Fibroblast of mammary gland (primary cell): ENCODE measurements at places on chromosomes 3 and 15.

GRCh38 chr15:84143753-84144314 is 91.7 kb upstream of the GOLGA6L4 start:
- DNase-seq: no peak

DNA sequence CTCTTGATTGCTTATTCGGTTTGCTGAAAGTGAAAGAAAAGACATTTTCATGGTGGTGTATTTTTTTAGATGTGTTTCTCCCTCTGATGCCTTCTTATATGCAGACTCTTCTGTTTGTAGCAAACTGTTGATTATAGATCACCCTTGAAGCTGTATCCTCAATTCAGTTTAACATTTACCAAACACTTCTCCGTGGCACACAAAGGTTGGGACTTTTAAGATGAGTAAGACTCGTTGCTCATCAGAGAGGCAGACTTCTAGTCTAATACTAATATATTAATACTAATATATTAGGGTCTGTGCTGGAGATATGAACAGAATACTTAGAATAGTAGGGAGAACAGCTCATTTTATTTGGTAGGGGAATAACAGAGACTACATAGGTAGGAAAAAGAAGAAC is 32.8 kb downstream of the RASA2 start:
- DNase-seq: no peak

DNA sequence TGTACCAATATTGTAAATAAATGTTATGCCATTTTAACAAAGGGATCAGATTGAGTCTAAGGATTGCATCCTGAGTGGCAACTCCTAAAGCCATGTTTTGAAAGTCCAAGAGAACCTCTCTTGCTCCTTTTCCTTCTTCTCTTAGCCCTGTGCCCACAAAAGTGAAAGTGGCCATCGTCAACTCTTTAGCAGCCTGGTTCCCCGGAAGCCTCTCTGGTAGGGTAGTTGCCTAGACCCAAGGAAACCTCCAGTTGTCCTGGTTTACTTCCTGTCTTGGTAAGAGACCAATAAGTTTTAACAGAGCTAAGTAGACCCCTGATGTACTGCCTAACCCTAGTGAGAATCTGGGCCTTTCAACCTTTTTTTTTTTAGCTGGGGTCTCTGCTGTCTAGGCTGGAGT is 10.2 kb upstream of the ITPKA start:
- no peak for DNase-seq

- no peak for DNase-seq
Measured at GRCh38 chr3:71138410-71138809, 445.1 kb downstream of the FOXP1 start.

GRCh38 chr3:126389112-126389793 is 5.5 kb upstream of the CFAP100 start:
- DNase-seq: peak; percentile 88

- no peak for DNase-seq
Measured at GRCh38 chr3:136645915-136646314, 106.3 kb downstream of the STAG1 start.

DNA sequence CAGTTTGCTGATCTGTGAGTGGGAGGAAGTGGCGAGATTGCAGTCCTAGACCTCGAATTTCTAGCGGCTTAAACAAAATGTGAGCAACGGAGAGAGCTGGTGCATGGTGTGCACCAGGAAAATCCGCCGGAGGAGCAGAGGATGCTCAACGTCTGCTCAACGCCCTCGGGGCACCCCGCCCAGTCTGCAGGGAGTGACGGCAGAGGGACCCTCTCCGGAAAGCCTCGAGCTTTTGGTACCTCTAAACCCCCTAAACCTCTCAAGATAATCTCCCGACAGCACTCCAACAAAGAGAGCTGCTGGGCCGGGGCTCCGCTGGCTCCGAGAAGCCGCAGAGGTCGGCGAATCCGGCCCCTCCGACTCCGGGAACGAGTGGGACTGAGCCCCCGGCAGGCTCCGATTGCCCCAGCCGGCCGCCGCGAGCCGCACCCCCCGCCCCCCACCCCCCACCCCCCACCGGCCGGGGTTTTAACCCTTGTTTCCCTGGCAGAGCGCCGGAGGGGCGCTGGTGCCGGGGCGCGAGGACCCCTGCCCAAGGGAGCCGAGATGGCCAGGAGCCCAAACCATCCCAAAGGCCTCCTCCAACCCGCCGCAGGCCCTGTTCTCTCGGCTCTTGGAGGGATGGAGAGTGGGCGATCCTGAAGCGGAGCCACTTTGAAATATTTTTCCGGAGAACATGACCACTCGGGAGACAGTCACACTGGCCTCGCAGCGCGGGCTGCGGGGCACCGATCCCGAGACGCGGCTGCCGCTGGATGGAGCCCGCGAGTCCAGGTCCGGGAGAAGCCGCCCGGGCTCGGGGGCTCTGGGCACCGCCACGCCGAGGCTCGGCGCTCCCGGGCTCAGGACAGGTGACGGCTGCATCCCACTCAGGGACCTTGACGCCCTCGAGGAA is 1.5 kb downstream of the MEGF11 start:
- DNase-seq: peak; percentile 33

DNA sequence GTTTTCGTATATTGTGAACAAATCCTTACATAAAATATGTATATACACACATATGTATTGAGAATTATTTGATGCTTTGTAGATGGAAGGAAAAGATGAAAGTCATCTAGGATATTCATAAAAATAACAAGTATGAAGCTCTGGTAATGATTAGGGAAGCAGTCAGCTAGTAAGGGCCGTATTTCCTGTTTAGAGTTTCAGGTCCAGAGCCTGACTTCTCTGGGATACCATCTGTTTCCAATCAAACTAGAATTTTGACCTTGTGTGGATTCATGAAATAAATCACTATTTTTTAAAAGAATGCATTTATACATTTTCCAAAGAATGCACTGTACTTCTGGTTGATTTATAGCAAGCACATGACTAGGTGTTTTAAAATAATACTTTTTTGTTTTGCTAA is 156.1 kb upstream of the CGNL1 start:
- peak; percentile 92 for DNase-seq

- DNase-seq: peak; percentile 64
Measured at GRCh38 chr15:66400351-66400774, 13.7 kb downstream of the MAP2K1 start.

DNA sequence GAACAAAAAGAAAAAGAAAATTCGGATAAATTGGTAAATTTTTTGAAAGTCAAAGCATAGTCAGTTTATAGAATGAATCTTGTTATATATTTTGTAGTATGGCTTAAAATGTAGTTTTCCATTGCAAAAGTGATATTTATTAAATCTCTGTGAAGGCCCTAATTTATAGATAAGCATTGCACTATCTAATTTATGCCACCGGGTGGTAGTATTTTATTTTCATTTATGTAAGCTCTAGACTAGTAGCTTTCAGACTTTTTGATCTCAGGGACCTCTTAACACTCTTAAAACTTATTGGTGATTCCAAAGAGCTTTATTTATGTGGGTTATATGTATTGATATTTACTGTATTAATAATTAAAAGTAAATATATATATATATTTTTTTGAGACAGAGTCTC is 133.9 kb upstream of the LRRFIP2 start:
- peak; percentile 42 for DNase-seq

DNA sequence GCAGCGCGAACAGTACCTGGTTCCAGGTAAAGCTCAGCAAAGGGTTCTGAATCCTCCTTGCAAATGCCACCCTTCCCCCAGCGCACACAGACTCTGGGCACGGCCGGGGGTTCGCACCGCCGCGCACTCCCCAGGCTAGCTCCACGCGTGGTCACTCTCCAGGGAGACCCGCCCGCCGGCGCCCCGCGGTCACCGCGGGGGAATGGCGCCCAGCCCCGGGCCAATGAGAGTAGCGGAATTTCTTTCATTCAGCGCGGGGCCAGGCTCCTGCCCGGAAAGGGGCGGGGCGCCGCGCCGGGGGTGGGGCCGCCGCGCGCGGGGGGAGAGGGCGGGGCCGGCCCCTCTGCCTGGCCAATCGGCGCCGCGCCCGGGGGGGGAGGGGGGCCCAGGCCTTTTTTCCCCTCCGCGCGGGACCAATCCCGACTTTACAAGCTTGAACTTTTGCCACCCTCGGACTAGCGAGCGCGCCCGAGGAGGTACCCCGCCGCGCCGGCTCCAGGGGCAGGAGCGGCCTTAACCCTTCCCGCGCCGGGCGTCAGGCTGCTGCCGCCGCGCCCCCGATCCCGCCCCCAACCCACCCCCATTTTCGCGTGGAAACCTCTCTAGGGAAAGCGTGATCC is 1.1 kb upstream of the SMAD6 start:
- peak; percentile 88 for DNase-seq

DNA sequence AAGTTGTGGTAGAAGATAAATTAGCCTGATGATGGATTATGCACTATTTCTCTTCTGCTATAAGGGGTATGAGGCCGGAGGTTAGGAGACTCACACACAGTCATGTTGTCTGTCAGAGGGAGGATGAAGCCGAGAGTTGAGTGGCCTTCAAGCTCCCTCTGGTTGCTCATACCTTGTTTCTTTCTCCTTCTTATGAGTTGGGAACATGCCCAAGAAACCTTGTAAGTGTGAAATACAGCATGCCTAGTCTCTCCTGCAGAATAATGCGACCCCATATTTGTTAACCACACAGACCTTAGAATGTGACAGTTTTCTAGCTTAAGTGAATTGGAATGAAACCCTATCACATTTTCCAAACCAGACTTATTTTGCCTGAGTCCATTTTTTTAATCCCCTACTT is 366.7 kb downstream of the PTPRG start:
- peak; percentile 66 for DNase-seq

GRCh38 chr15:76056931-76057330 is 2.9 kb upstream of the TMEM266 start:
- DNase-seq: no peak

DNA sequence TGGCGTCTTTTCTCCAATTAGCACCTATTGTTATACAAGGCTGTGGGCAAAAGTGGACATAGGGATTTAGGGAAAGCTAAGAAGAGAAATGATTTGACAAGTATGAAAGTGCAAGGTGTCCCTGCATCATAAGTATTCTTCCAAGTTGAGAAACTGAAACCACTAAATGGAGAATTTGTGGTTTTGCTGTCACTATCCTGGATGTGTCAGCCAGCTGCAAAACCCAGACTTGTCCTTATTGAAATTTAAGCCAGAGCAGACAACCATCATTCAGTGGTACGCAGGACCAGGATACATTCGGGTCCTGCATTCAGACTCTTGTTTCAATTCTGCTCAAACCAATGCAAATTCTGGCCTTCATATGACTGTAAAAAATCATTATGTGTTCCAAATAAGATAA is 384.8 kb upstream of the TGFBR2 start:
- peak; percentile 56 for DNase-seq

- no peak for DNase-seq
Measured at GRCh38 chr15:53694476-53694874, 65.0 kb downstream of the WDR72 start.

DNA sequence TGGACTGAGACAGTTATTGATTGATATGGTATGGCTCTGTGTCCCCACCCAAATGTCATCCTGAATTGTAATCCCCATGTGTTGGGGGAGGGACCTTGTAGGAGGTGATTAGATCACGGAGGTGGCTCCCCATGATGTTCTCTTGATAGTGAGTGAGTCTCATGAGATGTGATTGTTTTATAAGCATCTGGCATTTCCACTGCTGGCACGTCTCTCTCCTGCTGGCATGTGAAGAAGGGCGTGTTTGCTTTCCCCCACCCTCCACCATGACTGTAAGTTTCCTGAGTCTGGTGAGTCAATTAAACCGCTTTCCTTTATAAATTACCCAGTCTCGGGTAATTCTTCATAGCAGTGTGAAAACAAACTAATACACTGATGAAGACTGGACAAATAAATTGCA is 105.6 kb upstream of the MELTF start:
- peak; percentile 20 for DNase-seq

GRCh38 chr15:95409211-95409610 is 921.3 kb upstream of the NR2F2 start:
- no peak for DNase-seq

DNA sequence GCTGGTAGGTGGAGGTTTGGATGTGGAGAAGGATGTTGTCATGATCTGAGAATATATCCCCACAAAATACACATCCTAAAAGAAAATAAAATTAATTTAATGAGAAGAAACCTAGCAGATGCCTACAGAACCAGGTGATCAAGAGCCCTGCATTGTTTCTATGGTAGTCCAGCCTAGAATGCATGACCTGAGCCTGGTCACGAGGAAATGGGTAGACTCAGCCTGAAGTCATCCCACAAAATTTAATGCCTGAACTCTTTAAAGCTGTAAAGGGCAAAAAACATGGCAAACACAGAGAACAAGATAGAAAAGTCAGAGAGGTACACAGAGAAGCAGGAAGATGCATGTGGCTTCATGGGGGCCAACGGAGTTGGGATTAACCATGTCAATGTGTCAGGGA is 36.0 kb downstream of the LDHAL6B start:
- DNase-seq: no peak

DNA sequence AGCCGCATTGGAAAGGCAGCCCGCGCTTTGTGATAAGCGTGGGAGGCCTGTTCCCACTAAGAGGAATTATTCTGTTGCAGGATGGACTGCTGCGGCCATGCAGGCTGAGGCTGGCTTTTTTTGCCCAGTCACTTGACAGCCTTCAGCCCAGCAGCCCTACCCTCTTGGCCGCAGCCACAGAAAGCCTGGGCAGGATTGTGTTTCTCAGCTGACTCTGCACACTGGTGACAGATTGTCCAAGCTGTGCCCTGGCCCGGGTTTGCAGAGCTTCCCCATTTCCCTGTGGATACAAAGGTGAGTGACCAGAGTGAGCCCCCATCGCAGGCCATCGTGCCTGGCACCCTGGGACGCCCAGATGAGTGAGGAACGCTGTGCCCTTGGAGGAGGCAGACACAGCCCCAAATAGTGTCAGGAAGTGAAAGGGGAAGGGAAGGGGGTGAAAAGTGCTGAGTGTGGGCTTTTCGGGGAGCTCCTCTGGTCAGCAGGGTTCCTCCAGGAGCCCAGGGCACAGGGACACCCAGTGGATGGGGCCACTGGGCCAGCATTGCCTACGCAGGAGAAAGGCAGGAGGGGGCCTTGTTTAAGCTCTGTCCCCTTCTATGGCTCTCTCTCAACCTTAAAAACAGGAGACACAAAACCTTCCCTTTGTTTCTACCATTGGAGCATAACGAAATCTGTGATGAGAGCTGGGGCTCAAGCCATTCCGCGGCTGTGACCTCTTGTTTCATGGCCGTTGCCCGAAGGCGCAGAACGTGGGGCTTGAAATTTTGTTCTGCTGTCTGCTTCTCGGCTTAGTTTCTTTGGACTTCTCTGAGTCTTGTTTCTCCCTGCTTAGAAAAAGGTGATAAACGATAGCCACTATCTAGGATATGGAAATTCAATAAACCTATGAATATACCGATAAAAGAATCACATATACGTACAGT is 91.5 kb upstream of the MEF2A start:
- no peak for DNase-seq

- no peak for DNase-seq
Measured at GRCh38 chr3:136612512-136612911, 139.7 kb downstream of the STAG1 start.
